GM13976 (cell line): ENCODE measurements at places on chromosomes 7 and 10.

DNA sequence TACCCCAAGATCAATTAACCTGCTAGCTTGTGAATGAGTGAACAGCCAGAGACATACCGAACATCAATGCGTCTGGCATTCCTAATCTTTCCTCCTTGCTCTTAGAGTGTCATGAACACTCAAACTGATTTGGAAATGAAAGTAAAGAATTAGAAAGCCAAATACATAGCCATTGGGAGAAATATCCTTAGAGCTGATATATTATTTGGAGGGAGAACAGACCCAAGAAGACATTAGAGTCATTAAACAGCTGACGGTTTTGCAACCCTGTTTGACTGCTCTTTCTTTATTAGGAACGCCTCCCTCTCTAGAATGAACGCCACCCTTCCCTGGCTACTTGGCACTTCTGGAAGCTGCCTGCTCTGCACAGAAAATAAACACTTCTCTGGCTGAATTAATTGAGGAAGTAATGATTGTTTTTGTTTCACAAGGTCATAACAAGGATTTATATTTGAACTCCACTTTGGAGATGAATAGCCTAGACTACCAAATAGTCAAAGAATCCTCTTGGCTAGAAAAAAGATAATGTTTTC lies 42.8 kb downstream of the CTTNBP2 start:
- DNase-seq: no peak

GRCh38 chr10:24349379-24350001 lies 140.6 kb downstream of the KIAA1217 start:
- no peak for DNase-seq

- DNase-seq: no peak
Observed at GRCh38 chr10:101922846-101923245, 79.2 kb upstream of the KCNIP2 start.

- DNase-seq: peak; percentile 46
Observed at GRCh38 chr7:22640269-22640668, 86.7 kb upstream of the IL6 start.
